Stimulated activated CD4-positive, alpha-beta T cell treated with anti-CD3 and anti-CD28 coated beads, Interleukin-15, amount 100 ng/mL, for 48 hours (primary cell): ENCODE measurements at places on chromosomes 7 and 10.

DNA sequence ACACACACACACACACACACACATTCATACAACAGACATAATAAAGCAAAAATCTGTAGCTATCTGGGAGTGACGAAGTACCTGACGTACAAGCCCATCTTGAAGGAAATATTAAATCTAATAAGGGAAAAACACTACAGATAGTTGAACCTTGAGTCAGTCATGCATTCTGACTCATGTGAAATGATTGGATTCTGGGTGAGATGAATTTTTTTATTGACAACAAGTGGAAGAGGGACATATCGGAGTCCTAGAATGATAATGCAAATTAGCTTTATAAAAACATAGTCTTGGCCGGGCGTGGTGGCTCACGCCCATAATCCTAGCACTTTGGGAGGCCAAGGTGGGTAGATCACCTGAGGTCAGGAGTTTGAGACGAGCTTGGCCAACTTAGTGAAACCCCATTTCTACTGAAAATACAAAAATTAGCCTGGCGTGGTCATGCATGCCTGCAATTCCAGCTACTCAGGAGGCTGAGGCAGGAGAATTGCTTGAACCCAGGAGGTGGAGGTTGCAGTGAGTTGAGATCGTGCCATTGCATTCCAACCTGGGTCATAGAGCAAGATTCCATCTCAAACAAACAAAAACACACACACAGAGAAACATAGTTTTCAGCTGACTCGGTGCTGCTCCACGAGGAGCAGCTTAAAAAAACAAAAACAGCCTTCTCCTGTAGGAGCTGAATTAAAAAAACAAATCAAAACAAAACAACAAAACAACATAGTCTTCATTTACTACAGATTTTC lies 154.4 kb upstream of the MKLN1 start:
- no peak for DNase-seq

DNA sequence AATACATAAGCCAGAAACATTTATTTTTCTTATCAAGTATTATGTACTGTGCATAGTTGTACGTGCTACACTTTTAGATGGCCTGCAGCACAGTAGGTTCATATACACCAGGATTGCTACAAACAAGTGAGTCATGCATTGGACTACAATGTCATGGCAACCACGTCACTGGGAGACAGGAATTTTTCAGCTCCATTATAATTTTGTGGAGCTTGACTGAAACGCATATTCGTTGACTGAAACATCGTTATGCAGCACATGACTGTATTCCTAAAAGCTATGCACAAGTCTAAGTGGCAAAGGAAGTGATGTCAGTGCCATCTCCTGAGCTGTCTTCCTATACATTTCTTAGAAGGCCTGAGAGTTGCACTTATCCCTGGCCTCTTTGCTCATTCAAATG lies 871.8 kb downstream of the IPMK start:
- no peak for DNase-seq

DNA sequence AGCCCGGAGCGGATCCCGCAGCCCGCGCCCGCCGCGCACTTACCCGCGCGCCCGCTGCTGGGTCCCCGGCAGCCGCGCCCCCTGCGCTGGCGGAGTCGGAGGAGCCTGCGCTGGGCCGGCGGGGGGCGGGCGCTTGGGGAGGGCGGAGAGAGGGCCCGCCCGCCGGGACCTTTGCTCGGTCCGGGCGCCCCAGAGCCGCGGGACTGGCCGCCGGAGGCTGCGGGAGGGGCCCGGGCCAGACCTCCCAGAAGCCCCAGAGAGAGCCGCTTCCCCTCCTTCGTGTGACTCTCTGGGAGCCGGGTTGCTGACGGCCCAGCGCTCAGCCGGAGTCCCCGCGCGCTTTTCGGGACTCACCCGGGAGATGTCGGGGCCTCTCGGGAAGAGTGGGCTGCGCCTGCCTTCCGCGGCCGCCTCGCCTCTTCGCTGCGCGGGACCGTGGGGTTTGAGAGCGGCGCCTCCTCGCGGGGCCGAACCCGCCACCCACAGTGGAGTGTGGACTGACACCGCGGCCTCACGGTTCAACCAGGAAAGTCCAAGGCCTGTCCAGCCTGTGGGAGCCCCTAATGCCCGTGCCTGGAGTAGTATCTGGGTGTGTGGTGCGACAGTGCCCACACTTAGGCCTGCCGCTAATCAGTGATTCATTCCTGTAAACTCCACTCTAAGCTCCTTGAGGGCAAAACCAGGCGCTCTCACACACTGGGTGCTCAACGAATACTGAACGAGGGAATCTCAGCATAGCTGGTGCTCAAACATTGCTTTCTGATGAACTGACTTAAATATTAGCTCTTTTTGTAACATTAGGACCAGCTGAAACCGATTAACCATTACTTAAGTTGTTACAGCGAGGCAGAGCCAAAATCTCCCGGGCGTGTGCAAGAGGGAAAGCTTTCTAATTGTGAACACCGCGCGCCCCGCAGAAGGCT lies at the start of gene GSDME:
Gene GSDME, minus strand, starts transcription at position 112 of the 923 bp plus-strand sequence. CDS start 7,690 bp downstream, outside the sequence.
- DNase-seq, result no peak

GRCh38 chr10:132814469-132814856 lies 28.5 kb upstream of the NKX6-2 start:
- DNase-seq, result no peak

- DNase-seq, result no peak
These were observed 42.8 kb upstream of the DNAAF5 start for GRCh38 chr7:683526-684205.

GRCh38 chr7:196283-196682 lies 3.9 kb downstream of the FAM20C start:
- no peak for DNase-seq

GRCh38 chr10:76902949-76903348 lies 734.7 kb downstream of the KCNMA1 start:
- DNase-seq, result peak; percentile 3

- no peak for DNase-seq
These were observed 268.1 kb downstream of the HPSE2 start for GRCh38 chr10:98967601-98968000.
